Hindlimb muscle (tissue), 1 donor: ENCODE measurements at places on chromosomes 12 and 14. TPM values are rescaled to one million over a fixed set of nuclear protein-coding genes. Genes with fewer than 3 reads are reported as not detected.

GRCh38 chr12:13227191-13227590 lies 30.7 kb downstream of the EMP1 start:
- DNase-seq = no peak

DNA sequence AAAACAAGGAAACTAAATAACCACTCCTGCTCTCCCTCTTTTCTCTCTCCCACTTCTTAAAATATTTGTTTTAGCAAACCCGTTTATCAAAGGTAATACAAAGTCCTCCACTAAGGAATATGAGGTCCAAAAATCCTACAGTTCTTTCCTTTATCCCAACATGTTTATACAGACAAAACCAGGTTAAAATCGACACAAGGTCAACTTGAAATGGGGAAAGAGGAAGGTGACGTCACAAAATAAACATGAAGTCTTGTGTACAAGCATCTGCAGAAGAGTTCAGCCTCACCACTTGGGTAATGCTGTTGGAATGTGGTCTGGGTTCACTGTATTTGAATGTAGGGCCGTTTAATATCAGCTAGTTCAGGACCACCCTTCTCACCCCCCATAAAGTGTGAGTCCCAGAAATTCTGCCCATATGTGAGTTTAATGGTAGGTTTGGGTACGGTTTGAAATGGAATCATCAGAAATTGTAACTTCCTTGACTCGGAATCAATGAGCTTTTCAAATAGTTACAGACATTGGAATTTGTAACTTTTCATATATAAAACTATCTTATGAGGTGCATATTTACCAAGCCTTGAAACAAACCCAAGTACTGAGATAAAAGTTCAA lies 120.0 kb upstream of the SLC38A2 start:
- no peak for DNase-seq

DNA sequence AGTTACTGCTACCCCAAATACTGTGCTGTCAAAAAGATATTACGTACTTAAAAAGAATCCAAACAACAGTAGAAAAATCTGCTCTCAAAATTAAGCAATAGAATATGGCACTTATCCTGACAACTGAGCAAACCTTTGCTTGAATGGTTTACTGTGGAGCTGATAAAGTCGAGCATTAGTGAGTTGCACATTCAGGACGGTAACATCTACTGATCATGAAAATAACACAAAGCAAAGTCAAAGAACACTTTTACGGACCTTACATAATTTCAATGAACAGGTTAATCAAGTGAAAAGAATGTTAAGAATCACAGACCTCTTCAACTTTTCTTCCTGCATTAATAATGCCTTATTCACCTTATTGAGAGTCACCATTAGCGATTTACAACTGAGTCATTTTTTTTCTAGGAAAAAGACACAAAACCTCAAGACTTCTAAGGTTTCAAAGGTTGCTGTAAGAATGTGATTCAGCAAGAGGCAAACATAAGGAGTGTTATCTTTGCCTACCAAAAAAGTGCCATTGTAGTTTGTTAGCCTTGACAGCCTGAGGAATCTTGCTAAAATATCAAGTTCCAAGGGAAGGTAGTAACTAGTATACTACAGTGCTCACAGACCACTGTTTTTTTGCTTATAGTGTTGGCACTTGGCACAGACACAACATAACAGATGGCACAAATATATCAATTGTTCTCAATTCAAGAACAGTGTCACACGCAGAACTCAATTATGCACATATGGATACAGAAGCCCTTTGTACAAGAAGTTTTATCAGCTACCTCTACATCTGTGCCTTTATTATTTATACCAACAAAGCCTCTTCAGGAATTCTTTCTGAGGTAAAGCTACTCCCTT lies 334.2 kb upstream of the RPL10L start:
- DNase-seq = no peak

BAZ2A gene
- polyA plus RNA-seq = 41.9 TPM

OR4N5 gene
- polyA plus RNA-seq = not detected

LMNTD1 gene
- polyA plus RNA-seq = not detected
